Stimulated activated CD4-positive, alpha-beta T cell treated with anti-CD3 and anti-CD28 coated beads, Interleukin-1b, Interleukin-23, amount 100 ng/mL, for 1 hour (primary cell): ENCODE measurements at places on chromosomes 5 and 9.

GRCh38 chr9:4799033-4799430 is 6.3 kb downstream of the RCL1 start:
- no peak for DNase-seq

GRCh38 chr5:89208392-89208791 is 325.4 kb upstream of the MEF2C start:
- no peak for DNase-seq

DNA sequence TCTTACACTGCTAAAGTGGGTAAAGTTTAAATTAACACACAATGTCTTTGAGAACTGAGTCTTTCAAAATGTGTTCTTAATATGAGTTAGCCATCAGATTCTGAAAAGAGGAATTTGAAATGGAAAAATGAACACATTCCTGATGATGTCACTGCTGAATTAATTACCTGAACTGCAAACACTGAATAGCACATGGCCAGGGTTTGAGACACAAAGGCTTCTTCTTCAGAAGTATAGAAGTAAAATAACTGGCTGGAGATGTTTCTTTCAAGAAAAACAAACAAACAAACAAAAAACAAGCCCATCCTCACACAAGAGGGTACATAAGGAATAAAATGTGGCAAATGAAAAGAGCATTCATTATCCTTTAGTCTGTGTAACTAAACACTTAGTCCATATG is 7.1 kb downstream of the GLIS3 start:
- no peak for DNase-seq

- DNase-seq = no peak
Observed at GRCh38 chr9:111284703-111285102, 45.3 kb downstream of the OR2K2 start.

DNA sequence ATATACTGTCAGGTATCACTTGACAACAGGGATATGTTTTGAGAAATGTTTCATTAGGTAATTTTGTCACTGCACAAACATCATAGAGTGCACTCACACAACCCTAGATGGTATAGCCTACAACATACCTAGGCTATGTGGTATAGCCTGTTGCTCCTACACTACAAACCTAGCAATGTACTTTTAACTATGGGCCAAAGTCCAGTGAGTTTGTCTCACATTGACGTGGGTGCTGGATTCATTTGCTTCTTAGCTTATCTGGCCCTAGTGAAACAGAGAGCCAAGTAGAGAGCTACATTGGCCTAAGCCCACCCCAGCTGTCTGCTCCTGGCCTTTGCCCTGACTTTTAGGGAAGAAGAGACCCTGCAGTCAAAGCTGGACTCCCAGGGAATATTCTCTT is 180.7 kb upstream of the EGFLAM start:
- DNase-seq = no peak

DNA sequence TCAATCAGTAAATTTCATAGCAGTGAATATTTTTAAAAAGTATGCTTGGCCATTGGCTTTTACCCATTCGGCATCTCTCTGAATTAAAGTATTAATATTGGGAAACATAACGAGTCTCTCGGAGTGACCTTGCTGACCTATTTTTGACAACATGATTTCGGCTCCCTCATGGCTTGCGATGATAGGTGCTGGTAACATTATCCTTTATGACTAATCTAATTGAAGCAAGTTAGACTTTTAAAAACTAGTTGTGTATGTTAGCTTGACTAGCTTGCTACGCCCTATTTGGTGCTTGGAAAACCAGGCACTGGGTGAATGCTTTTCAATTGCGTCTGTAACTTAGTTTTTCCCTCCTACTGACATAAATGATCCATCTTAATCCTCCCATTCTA is 1.1 kb downstream of the ZNF366 start:
- DNase-seq = no peak

GRCh38 chr5:65820373-65820772 is 98.4 kb downstream of the NLN start:
- no peak for DNase-seq

DNA sequence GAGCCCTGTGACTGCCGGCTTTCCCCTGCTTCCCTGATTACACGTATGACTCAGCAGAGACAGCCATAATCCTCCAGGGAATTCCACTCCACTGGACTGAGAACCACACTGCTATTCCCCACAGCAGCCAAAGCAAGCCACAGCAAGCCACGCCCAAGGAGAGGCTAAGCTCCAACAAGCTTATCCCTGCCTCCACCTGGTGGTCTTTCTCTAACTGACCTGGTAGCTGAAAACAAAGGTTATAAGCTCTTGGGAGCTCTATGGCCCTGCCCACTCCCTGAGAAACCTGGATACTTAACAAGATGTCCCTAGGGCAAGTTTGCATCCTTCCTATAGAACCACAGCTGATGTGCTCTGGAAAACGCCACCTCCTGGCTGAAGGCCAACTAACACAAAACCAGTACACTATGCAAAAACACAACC is 613.7 kb upstream of the CDH18 start:
- no peak for DNase-seq

DNA sequence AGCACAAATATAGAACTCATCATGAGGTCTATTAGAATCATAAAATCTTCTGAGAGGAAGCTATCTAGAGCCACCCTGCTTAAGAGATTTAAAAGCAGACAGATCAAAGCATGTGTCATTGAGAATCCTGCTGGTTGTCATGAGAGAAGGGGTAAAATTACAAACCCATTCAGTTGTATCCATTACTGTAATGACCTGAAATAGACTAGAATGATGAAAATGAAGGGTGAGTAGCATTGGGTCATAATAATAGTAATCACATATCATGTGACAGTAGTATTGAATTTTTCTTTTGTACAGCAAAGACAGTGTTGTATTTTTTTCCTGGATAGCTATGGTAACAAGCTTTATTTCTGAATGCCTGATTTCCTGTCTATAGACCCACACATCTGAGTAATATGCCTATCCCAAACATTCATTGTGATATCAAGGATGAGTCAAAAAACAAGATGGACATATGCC is 149.0 kb downstream of the PDE4D start:
- no peak for DNase-seq
